ENCODE measurements at places on chromosomes 12 and 14. TPM values are rescaled to one million over a fixed set of nuclear protein-coding genes. Genes with fewer than 3 reads are reported as not detected.

DNA sequence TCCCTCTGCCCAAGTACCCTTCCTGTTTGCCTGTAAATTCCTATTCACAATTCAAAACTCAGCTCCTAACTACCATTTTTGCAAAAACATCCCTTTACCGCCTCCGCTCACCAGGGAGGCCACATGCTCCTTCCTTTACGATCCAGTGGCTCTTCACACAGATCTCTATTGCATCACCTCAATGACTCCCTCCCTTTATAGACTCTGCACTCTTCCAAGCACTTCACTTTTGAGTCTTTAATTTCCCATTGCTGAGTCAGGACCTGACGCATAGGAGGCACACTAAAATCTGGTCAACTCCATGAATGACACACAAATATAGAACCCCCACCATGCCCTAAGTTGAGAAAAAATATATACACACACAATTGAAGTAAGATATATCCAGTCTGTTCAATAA is 45.9 kb downstream of the PPP1R13B start:
- peak; percentile 94 for DNase-seq

DNA sequence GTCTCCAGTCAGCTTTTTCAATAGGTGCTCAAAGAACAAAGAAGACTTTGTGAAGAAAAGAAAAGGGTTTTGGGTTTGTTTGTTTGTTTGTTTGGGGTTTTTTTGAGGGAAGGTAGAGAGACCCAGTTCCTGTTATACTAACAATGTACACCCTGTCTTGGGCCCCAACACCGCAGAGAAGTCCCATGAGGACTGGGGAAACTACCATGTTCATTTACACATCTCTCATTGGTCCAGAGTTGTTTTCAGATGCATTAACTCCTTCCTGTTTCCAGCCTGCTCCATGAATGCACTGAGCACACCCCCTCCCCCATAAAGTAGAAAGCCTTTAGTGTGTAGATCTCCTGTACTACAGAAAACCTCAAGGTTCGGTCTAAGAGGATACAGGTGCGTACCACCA is 51.1 kb upstream of the SLC8A3 start:
- DNase-seq, result no peak

DNA sequence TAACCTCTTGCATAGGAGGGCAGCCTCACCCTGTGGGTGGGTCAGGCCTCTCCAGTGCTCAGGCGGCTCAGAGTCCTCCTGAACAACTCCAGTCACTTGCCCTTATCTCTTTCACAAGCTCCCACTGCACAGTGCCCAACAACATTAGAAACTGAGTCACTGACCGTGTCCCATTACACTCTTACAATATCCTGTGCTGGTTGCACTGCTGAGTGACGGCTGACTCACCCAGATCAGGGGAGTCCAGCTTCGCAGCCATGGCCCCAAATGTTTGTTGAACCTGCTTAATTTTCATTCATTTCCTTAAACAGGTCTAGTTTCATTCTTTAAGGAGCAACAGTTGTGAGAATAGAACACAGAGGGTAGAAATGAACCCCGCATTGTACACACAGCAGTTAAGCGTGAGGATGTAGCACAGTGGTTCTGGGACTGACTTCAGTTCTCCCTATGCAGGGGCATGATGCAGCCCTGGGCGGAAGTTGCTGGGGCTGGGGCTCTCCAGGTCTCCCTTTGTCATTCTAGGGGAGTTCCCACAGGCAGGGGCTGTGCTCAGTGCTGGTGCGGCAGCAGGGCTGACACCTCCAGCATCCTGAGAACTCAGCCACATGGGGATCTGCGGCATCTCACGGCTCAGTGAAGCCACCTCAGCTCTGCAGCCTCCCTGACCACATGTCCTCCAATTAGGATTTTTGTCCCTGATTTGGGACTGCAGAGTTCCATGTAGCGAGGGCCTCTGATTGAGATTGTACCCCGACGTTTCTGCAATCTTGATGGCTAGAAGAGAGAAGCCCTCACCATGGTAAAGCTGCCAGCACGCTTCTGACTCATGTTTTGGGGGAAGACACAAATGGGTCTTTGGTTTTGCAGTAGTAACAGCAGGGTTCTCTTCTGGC is 16.1 kb downstream of the GPR68 start:
- DNase-seq, result peak; percentile 96

DNA sequence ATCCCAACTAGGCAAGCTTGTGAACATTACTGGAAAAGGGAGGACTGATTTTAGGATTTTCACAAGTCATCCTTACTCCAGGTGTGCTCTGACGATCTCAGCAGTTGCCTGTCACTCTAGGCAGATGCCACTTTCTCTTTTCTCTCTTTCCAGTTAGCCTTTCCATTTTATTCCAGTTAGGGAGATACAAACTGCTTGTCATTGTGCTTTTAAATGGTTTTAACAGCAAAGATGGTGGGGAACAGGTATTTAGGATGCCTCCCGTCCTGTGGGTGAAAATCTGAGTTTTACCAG is 1.2 kb downstream of the PA2G4 start:
- no peak for DNase-seq

GRCh38 chr12:52295663-52296062 is 4.3 kb upstream of the KRT81 start:
- no peak for DNase-seq

DNA sequence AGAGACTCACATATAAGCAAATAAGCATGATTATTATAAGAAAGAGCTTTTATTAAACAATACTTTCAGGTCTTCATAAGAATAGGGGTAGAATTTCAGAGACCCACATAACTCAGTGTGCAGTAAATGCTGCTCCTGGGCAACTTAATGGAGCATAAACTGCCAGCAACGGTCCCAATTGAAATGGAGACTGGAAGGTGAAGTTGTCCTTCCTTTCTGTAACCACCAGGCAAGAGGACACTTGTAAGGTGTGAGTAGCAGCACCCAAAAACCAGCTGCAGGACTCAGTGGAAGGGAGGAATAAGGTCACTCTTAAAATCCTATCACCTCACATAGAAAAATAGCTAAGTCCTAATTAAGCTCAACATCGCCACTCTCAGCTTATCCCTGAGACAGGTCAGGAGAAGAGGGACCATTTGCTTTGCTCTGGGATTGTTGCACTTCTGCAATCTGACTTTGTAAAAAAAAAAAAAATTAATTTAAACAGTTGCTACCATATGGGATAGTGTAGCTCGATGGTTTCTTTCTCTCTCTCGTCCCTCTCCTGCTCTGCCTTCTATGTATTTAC is 22.7 kb upstream of the LTA4H start:
- DNase-seq, result no peak

DNA sequence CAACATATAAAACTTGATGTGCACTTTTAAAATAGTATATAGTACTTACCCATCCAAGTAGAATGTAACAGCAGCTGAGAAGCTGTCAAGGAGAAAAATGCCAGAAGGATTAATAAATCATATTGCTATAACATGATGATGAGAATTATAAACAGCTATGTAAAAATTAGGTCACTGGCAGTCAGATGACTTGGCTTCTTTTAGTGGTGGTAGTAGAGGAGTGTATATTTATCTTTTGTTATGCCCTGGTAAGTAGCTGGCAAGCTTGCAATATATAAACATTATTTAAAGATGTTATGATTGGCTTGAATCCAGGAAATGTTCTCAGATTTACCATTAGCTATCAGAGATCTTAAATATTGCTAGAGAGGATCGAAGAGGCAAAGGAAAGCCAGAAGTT is 471.0 kb upstream of the MGAT4C start:
- peak; percentile 56 for DNase-seq

GRCh38 chr12:129005416-129005815 is 152.1 kb downstream of the GLT1D1 start:
- no peak for DNase-seq

- no peak for DNase-seq
Measured at GRCh38 chr12:69885658-69886057, 60.6 kb downstream of the MYRFL start.

GRCh38 chr12:97572220-97572619 is 109.6 kb downstream of the RMST start:
- peak; percentile 71 for DNase-seq

- DNase-seq, result no peak
Measured at GRCh38 chr14:89056394-89056793, 231.9 kb downstream of the TTC8 start.

- peak; percentile 69 for DNase-seq
Measured at GRCh38 chr14:28751467-28752058, 15.0 kb upstream of the FOXG1 start.

DNA sequence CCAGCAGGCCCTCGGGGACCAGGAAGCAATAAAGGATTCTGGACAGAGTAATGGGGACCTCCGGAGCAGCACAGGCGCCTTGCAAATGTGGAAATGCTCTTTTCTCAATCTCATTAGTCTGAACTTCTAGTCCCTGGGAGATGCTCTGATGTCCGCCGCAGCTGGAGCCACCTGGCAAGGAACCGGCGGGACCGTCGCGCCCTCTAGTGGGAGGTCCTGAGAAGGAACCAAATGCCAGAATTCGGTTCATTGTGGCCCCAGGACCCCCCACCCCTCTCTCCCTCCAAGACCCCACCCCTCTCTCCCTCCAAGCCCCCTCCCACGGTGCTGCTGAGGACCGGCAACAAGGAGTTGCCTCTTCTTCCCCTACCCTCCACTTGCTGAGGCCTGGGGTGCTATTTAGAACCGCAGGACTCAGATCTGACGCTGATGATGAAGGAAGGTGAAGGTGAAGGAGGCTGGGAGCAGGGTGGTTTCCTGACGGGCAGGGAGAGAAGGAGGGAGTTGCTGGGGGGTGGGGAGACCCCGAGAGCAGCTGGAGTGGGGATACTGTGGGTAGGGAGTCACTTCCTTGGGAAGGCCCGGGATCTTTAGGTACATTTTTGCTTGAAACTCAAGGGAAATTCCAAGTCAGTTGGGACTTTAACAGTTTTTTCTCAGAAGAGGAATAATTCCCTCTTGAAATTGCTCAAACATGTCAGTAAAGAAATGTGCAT is 42.5 kb downstream of the SMIM41 start:
- no peak for DNase-seq

DNA sequence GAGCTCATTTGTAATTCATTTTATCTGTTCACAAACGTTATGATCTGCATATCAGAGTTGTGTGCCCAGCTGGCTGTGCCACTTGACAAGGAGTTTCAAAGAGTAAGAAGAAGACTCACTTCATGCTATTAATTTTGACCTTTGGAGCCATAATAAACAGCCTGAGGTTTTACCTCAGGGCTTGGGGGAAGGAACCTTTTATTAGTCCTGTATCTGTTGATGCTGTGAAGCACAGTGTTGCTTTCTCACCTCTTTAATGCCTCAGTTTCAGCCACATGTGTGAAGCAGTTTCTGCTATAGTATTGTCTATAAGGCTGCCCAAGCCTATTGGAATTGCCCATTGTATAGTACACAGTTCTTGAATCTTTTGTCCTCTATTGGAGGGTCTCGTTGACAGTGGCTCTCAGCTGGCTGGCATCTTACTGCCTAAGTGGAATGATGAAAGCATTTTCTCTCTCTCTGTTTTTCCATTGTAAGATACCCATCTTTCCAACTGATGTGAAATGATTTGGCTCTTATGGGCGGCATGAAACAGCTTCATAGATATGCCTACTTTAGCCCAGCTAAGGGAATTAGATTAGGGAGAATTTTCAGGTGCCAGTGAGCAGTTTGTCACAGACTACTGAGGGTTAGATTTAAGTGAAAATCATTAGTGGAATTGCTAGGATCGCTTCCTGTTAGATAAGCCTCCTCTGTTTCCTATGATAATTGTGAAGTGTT is 34.7 kb downstream of the GPATCH2L start:
- DNase-seq, result no peak

DNA sequence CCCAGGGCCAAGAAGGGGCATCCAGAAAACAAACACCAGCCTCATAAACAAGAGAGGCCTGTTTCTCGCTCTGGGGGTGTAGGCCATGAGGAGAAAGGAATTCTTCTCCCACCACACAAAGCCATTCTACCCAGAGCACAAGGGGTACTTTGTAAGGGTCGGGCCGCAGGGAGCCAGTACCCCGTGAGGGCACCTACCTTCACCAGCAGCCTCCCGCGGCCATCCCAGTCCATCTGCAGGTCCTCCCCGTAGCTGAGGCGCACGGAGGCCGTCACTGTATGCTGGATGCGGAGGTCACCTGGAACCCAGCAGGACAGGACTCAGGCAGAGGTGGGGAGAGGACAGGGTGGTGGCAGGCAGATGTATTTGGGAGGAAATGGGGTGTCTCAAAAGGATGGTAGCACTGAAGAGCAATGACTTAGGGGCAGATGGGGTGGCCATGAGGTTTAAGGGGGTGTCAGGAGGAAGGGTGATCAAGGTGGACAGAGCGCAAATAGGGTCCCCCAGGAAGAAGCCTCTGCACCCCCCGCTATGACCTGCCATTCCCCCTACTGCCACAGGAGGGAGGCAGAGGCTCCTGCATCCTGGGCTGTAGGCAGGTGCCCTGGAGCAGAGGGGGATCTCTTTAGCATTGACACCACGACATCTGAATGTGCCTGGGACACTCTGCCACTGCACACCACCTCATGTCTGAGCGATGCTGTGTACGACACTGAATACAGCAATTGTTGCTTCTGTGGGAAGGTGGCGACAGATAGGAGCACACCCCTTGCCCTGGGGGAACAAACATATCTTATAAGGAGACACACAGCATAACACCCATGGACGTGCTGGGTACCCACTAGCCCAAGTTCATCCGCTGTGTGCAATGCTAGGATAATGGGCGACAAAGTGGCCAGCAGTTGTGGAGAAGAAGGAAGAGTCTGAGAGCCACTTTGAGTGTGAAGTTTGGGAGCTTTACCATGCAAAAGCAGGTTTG is 61.4 kb downstream of the VWF start:
- DNase-seq, result no peak

DNA sequence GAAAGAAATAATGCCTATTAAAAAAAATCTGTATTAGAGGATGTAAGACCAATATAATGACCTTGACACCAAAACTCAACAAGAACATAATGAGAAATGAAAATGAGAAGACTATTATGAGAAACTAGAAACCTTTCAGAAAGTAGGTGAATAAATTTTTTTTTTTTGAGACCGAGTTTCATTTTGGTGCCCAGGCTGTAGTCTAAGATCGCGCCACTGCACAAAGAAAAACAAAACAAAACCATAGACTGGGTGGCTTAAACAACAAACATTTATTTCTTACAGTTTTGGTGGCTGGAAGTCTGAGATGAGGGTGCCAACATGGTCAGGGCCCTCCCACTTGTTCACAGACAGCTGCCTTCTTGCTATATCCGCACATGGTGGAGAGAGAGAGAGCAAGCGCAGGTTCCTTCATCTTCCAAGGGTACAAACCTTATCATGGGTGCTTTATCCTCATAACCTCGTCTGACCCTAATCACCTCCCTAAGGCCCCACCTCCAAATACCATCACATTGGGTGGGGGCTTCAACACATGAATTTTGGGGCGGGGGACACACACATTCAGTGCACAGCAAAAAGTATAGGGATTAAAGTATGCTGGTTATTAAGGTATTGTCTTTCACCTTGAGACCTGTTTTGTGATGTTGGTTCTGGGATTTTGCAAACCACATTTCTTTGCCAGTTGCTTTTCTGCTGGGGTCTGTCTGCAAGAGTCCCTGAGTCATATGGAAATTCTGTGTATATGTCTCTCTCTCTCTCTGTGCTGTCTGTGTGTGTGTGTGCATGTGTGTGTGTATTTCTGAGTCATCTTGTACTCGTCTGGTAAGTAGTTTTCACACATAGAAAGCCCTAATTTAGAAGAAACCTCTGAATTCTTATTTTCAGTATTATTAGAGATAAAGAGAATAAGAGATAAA is 26.2 kb downstream of the ZCRB1 start:
- peak; percentile 75 for DNase-seq

The GDF3 gene
- not detected for total RNA-seq

The CRIP2 gene
- 13.2 TPM for total RNA-seq

The PLEK2 gene
- total RNA-seq, result 111 TPM

The LRR1 gene
- 7.1 TPM for total RNA-seq

The SCN8A gene
- total RNA-seq, result under 0.01 TPM

The B4GALNT1 gene
- total RNA-seq, result 0.13 TPM
